ENCODE measurements at places on chromosomes 6 and 20.
A peak's percentile ranks its signal among the peaks of the same experiment; 100 is the strongest.

GRCh38 chr20:47886454-47887041, 101.3 kb upstream of the SULF2 start:
- DNase-seq = no peak

DNA sequence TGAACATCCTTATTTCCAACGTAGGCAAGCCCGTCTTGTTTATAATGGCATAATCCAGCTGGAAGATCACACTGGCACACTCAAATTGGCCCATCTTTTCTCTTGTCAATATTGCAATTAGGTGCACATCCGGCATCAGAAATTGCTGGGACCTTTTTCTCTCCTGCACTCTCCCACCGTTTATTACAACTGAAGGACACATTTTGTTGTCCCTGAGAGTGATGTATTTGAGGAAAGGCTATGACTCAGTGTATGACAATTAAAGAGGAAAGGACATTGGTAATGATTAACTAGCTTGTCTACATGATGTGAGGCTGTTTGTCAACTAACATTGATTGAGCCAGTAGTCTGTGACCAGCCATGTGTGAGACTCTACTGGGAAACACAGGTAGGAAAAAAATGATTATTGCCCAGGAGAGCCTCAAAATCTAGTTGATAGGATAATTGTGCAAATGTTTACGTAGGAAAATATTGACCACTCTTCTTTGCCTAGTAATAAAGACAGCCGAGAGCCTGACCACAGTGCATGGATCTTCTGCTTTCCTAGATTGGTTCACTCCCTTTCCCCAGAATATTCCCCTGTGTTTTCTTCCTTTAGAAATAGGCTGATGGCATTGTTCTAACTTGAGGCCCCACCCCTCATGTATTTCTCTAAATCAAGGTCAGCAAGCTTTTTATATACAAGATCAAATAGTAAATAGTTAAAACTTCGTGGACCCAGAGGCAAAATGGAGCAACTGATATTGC, 230.0 kb upstream of the BTBD3 start:
- DNase-seq = no peak

- DNase-seq = no peak
Observed at GRCh38 chr6:3748208-3749066, 3.1 kb downstream of the PXDC1 start.

DNA sequence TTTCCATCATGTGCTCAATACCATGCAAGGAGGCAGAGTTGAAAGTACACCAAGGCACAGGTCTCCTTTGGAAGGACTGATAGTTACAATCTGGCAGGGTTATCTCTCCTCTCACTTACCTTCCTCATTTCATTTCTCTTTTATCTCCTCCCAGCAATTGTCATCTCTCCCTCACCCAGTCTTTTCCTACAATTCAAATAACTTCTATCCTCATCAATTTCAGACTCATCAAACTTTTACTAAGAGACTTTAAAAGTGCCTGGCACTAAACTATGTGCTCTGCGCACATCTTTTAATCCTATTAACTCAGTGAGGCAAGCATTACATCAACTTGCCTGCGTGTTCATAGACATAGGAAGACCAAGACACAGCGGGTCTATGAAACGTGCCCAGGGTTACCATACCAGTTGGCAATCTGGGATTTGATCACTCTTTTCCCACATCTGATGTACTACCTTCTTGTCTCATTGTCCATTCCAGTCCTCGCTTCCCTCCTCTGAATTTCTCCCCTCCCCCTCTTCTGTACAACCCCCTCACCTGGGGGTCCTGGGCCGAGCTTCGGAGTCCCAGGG, 1.2 kb downstream of the VARS1 start:
- DNase-seq = no peak

DNA sequence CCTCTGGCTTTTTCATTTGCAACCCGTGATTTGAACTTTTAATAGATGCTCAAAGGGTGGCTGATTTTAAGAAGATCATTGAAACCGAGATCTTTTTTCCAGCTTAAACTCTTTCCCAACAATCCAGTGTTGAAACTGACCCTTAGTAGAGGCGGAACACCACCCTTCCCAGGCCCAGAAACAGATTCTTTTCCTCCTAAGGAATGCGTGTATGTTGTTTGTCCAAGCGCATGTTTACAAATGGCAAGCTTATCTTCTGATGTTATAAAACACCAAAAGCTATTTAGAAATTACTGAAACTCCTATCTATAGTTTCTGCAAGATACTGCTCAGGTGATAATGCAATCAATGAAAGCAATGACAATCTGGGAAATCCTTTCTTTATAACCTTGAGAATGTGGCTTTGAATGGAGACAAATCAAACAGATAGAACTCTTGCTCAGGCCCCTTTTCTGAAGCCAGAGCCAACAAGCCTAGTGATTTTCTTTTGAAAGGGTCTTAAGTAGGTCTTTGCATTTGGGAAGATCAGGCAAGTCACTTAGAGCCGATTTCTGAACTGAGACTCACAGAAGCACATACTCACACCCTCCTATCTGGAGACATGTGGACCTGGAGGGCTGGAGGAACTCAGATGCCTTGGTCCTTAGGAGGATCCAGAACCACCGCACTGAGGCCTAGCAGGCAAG, 9.1 kb downstream of the BANF2 start:
- no peak for DNase-seq

GRCh38 chr20:971346-971745, 30.8 kb downstream of the RSPO4 start:
- no peak for DNase-seq

DNA sequence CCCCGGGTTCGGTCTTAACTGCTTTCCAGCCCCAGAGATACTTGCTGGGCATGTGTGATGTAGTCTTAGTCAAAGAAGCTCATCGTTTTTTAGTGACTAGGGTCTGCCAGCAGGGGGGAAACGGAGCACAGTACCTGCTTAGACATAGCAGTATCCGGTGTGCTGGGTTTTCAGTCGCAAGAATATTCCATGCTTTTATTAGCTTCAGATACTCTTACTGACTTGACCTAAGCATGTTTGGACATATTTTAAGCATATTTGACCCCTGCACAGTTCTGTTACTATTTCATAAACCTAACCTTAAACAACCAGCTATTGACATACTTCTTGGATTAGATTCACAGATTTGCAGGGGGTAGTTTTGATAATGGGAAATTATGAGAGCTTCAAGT, 3.0 kb downstream of the E2F3 start:
- no peak for DNase-seq

GRCh38 chr6:102798636-102799035, 1405.1 kb downstream of the GRIK2 start:
- no peak for DNase-seq

GRCh38 chr20:44733341-44734069, 12.2 kb upstream of the KCNK15 start:
- DNase-seq = peak; percentile 26

- no peak for DNase-seq
Observed at GRCh38 chr6:152916035-152916434, 66.8 kb downstream of the FBXO5 start.

DNA sequence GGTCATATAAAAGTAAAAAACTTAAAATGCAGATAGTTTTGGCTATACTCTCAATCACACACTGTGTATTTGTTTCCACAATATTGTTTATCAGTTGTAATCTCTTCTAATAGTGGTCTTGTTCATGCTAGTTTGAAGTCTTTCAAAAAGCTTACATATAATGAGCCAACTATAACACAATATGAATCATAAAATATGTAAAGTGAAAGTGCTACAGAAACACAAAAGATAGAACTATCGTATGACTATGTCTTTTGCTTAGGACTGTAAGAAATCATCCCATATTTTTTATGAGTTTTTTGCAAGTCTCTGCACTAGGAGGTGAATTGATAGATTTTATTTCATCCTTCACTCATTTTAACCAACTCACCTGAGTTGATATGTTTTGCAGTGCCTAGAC, 136.0 kb downstream of the MMUT start:
- DNase-seq = no peak

- no peak for DNase-seq
Observed at GRCh38 chr6:74863968-74864367, 341.9 kb downstream of the COL12A1 start.

DNA sequence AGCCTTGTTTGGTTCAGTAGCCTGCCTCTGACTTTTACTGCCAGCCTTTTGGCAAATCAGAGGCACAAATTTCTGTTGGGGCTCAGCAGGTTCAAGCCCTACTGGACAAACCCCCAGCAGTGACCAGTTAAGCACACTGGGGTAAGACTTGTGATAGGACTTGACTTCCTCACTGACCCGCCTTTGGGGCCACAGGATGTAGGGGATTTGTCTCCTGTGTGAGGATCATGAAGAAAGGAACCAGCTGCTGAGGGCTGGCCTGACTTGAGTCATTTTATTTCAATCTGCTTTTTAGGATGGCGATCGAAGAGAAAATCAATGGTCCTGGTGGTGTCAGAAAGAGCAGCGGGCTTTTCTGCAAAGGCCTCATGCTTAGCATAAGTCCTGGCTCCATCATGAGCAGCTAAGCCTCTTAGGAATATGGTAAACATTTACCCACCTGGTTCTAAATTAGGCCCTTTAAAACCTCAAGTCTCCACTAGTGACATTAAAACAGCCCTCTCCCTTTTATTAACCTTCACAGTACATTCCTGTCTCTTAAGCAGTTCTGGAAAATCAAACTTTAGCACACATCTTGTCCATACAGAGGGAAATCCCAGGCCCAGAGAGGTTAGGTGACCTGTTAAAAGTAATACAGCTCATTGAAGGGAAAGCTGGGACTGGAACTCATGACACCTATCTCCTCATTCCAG, 16.6 kb downstream of the CHMP4B start:
- no peak for DNase-seq

DNA sequence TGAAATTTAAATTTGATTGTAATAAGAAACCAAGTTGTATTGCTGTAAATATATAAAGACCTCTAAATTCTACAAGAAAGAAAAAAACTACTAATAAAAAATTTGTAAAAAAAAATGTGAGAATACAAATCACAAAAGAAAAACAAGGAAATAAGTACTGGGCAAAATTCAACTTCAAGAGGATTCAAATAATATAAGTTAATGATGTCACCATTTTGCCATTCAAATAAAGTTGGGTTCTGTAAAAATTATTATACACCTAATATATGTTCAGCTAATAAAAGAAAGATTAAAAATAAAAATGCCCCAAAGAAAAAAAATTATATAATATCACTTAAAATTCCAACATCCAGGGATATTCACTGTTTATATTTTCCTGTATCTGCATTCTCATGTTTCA, 47.0 kb upstream of the BMP5 start:
- DNase-seq = no peak

- no peak for DNase-seq
Observed at GRCh38 chr20:50508171-50508755, 1.9 kb upstream of the PTPN1 start.

GRCh38 chr6:43834528-43835155, 64.6 kb downstream of the VEGFA start:
- DNase-seq = no peak

GRCh38 chr20:52004715-52005114, 186.9 kb downstream of the ZFP64 start:
- no peak for DNase-seq

GRCh38 chr6:80163754-80164187, 57.3 kb downstream of the BCKDHB start:
- DNase-seq = no peak

GRCh38 chr20:31497838-31498540, 16.3 kb upstream of the HM13 start:
- no peak for DNase-seq

DNA sequence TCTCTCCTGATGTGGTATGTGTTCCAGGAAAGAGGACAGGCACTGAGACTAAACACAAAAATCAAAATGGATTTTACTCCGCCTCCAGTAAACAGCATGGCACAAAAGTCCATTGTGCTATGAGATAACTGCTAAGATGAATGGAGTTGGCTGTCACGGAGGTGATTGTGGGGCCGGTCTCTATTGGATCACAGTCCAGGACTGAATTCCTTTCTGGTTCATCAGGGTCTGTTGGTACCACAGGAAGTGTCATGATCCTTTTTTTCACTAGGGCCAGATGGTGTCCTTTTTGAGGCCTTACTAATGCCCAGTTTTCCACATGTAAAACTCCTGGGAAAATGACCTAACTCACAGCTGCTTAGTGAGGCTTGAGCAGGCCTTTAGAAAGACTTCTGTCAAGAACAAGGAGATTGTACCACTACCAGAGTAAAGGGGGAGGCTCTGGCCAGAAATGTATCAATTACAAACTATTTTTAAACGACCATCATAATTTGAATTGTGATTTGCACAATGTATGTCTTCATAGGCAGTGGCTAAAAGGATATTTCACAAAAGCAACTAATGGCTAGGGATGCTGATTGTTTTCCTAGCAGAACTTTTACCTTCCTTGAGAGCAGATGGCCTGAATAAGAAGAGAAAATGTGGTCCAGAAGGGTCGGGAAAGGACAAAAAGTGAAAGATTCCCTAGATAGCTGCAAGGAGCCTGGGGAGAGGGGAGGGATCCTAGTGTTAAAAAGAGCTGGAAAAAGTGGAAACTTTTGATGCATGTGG, 192.2 kb upstream of the POU3F2 start:
- no peak for DNase-seq

DNA sequence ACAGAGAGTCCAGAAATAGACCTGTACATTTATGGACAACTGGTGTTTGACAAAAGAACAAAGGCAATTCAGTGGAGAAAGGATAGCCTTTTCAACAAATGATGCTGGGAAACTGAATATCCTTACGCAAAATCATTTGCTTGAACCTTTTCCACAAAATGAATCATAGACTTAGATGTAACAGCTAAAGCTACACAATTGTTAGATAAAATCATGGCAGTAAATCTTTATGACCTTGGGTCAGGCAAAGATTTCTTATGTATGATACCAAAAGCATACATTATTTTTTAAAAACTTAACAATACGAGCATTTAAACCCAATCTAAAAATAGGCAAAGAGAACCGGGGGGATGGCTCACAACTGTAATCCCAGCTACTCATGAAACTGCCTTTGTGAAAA, 73.5 kb upstream of the DST start:
- DNase-seq = no peak

DNA sequence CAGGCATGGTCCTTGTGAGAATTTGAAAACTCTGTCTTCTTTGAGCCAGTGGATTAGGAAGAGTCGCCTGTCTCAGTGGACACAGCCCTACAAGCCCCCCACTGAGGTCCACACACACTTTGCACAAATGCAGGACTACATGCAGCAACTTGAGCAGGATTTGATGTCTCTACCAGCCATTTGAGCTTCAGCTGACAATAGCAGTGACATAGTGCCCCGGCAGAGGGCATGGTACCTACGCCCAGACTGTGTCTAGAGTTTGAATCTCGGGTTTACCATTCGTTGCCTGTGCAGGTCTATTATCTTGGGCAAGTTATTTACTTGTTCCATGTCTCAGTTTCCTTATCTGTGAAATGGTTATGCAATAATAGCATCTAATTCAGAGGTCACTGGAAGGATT, 580.1 kb downstream of the TFAP2B start:
- DNase-seq = no peak

GRCh38 chr6:142251930-142252445, 49.8 kb upstream of the ADGRG6 start:
- no peak for DNase-seq

DNA sequence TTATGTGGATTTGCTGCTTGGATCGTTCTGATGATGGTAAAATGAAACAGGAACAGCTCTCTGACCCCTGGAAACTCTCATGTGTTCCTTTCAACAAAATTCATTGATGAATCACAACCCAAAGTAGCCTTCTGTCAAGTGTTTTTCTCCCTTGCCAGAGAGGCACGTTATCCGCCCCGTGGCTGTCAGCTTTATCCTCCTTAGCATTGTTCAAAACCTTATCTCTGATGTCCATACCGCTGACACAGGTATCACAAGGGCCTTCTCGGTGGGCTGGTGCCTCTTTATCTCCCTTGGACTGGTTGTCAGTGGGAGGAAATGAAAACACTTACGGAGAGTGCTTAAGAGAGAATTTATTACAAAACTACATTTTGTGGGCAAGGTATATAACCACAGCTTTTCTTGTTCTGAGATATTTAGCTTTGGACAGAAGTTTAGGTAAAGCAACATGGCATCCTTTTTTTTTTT, 84.9 kb downstream of the TIAM2 start:
- DNase-seq = no peak

Measured in stimulated activated CD8-positive, alpha-beta memory T cell treated with anti-CD3 and anti-CD28 coated beads, Interleukin-2, amount 100 ng/mL, for 1 hour (primary cell).